Stimulated activated CD4-positive, alpha-beta T cell treated with anti-CD3 and anti-CD28 coated beads, Interleukin-4, amount 100 ng/mL, for 1 hour (primary cell): ENCODE measurements at places on chromosomes 7 and 10.

- no peak for DNase-seq
These were observed 76.6 kb downstream of the CNNM2 start for GRCh38 chr10:102994531-102995295.

DNA sequence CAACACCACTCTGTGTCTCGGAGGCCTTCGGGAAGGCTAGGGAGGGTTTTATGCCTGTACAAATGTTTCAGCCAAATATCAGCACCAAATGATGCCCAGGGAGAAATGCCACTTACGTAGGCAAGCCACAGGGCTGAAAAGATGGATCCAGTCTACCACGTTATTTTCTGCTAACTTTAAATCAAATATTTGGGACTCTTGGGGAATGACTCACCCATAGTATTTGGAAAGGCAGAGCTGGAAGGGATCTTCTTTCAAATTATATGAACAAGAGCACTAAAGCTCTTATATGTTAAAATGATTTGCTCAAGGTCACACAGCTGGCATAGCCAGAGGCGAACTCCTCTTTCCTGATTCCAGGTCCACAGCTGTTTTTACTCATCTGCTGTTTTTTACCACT lies 591.4 kb downstream of the SORCS1 start:
- DNase-seq: no peak

DNA sequence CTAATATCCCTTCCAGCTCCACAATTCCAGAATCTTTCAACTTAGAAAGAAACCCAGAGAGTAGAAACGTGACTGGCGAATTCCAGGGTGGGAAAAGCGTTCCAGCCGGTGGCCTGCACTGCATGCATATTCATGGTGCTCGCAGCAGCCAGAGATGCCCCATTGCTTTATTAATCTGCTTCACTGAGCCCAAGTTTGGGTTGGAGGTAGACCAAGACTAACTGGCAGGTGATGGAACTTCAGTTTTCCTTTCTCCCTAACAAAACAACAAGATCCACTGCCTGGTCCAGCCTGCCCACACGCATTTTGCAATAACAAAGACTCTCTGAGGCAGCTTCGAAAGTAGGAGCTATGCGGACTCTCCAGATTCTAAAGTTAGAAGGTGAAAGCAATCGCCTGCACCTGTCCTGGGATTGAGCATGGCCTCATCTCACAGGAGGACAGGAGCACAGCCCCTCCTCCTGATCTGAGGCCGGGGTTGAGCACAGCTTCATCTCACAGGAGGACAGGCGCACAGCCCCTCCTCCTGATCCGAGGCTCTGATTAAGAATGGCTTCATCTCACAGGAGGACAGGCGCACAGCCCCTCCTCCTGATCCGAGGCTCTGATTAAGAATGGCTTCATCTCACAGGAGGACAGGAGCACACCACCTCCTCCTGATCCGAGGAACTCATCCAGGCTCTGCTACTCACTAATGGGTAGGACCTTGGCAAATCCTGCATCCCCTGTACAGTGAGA lies 127.8 kb upstream of the LANCL2 start:
- DNase-seq: no peak

DNA sequence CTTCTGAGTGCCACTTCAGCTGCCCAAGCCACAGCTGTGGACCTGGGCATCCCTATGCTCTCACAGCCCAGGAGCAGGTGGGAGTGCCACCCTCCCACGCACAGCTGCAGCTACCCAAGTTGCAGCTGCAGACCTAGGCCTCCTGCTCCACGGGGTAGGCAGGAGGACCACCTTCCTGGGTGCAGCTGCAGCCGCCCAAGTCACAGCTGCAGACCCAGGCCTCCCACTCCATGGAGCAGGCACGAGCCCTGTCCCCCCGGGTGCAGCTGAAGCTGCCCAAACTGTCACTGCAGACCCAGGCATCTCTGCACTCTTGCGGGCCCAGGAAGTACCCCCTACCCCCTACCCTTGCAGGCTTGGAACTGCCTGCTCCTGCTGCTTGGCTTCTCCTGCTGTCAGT lies 260.2 kb downstream of the XPNPEP1 start:
- DNase-seq: no peak

- DNase-seq: no peak
These were observed 26.6 kb upstream of the AKR1D1 start for GRCh38 chr7:138049505-138050116.

DNA sequence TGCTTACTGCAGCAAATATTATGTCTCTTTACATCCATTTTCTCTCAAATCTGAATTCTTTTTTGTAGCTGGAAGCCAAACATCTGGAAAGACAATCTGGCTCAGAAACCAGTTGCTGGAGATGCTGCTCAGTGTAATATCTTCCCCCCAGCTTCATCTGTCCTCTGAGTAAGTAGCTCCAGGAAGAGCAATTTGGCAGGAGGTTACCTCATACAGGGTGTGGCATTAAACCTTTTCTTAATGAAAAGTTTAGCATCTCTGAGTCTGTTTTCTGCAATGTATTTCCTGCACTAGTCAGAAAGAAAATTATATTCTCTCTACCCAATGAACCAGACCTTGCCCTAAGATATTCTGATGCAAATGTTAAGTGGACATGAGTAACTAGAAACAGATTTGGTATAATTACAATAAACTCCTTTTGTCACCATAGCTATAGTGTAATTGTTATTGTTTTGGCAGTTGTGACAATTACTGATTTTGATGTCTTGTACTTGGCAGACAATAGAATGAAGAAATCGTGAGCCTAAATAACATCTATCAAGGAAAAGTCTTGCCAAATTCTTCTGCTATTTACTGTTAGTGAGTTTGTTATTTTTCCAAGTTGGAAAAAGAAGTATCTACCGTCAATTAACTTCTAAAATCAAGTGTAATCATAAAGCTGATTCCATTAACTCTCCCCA lies 123.3 kb downstream of the WDFY4 start:
- DNase-seq: no peak

DNA sequence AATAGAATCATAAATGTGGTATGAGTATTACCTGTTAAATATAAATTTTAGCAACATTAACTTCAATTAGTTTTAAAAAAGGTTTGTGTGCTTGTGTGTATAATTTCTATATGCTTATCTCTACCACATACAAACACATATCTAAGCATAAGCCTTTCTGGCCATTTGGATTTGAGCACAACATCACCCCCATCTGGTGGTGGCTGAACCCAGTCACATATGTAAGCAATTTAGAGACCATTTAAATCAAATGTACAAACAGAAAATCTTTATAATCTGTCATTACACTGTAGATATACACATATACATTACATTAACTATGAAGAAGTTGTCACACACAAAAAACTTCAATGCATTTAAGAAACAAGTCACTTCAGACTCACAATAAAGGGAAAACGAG lies 31.7 kb downstream of the GPR22 start:
- no peak for DNase-seq

- no peak for DNase-seq
These were observed 51.4 kb downstream of the PKD1L1 start for GRCh38 chr7:47896809-47897423.

GRCh38 chr10:70664702-70665195 lies 7.6 kb upstream of the ADAMTS14 start:
- no peak for DNase-seq

DNA sequence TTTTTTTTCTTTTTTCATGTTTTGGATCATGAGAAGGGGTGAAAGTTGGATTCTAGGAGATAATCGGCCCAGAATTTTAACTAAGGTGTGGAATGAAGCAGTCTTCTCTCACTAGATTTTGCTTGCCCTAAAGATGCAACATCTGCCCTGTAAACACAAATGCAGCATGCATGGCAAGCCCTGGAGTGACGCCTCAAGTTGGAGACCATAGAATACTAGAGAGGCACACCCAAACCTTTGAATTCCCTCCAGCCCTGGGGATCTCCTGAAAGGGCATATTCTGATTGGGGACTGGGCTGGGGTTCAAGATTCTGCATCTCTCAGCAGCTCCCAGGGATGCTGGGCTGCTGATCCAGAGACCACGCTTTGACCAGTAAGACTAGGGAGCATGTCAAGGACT lies 127.7 kb upstream of the PRR15 start:
- DNase-seq: no peak

DNA sequence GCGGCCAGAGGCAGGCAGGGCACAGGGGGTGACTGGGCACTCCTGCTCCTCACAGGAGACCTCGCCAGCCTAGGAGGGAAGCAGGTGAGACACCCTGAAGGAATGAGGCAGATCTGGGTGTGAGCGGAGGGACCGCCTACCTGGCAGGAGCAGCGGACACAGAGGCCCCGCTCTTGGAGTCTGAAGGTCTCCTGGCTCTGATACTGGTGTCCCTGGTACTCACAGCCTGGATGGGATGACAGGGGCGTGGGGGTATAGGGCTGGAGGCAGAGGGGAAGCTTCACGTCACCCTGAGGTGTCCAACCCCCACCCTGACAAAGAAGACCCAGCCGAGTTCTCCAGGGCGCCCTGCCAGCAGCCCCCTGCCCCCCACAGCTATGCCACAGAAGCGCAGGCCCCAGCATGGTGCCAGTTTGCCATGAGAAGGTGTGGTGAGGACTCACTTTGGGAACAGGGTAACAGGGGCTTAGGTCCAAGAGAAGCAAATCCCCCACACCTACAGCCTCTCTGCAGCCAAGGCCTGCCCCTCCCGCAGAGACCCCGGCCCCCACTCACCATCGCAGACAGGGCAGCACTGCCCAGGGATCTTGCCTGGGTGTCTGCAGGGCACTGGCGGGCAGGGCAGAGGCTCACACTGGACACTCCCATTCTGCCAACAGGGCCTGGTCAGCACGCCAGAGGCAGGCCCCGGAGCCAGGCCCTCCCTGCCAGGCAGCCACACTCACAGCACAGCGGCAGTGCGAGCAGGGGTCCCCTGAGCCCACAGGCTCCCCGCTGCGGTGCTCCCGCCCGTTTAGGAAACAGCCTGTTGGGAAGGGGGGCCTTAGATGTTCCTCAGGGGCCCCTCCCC lies 17.0 kb downstream of the KCP start:
- no peak for DNase-seq

GRCh38 chr10:124952123-124952522 lies 10.2 kb downstream of the ZRANB1 start:
- no peak for DNase-seq

DNA sequence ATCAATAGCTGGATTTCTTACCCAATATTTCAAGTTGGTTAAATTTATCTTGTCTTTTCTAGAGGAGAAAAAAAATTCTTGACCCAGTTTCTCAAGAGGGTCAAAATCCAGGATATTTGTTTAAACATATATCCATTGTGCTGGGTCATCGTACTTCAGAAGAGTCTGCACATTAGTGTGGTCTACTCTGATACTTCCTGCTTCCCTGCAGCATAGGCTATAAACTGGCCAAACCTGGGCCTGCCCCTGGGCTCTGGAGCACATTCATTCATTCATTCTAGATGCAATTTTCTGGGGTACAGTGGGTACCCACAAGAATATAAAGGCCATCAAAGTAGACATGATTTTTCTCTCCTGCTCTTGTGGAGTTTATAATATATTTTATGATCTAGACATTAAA lies 142.1 kb upstream of the WNT16 start:
- no peak for DNase-seq

DNA sequence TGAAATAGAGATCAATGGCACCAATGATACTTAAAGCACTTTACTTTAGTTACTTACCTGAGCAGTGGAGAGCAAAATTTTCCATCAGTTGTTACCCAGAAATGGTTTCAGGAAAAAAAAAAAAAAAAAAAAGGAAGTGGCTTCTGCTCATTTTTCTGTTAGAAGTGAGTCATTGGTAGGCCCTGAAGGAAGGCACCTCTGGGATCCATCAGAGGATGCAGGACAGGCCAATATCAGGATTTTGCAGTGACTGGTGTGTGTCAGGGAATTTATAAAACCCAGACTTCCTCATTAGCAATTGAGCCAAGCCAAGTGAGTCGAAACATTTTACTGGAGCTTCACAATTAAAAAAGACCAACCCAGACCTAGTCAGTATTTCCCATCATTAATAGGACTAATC lies 2.3 kb upstream of the SMIM30 start:
- no peak for DNase-seq

DNA sequence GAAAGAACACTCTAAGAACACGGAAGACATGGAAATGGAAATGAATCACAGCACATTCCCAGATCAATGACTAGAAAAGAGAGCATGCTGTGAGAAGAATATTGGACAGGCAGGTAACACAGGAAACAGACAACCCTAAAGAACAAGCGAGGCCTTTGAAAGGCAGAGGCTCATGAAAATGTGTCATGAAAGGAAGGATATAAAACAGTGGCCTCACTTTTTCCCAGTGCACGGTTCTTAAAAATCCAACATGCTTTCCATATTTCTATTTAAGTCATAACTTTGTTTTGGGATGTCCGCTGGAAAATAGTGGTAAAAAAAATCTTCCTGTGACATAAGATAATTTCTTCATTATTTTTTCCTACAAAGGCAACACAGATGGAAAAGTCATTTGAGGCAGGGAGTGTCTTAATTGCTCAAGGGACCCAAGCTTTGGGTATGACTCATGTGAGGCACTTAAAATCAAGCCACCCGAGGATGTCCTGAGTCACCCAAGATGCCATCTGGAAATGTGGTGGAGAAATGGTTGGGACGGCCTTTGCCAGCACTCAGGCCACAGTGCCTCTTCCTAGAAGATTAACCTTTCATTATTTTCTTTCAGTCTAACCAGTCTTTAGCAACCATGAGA lies 17.0 kb downstream of the ITIH5 start:
- DNase-seq: no peak

GRCh38 chr10:72407471-72407870 lies 52.8 kb upstream of the DNAJB12 start:
- DNase-seq: no peak

DNA sequence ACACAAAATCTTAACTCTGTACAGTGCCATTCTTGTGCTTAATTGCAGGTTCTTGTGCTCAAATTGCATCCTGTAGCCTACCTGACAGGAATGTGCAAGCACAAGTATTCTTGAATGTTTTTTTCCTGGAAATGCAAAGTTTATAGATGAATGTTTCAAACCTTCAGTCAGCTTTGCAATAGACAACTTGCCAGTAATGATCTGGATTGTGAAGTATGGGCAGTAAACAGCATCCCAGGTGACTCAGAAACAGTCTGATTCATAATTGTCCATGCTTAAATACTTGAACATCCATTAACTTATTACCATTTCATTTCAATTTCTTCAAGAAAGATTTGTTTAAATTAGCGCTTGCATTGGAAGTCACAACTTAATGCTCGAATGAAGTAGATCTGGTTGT lies 347.2 kb downstream of the SDK1 start:
- no peak for DNase-seq
